Fibroblast of skin of back (primary cell): ENCODE measurements at places on chromosomes 4 and X.

- peak; percentile 57 for DNase-seq
These were observed 12.8 kb downstream of the TBC1D9 start for GRCh38 chr4:140743194-140743931.

- DNase-seq, result no peak
These were observed 277.9 kb upstream of the KLF3 start for GRCh38 chr4:38386005-38386551.

- DNase-seq, result peak; percentile 64
These were observed 75.0 kb downstream of the PTTG2 start for GRCh38 chr4:38034986-38035882.

DNA sequence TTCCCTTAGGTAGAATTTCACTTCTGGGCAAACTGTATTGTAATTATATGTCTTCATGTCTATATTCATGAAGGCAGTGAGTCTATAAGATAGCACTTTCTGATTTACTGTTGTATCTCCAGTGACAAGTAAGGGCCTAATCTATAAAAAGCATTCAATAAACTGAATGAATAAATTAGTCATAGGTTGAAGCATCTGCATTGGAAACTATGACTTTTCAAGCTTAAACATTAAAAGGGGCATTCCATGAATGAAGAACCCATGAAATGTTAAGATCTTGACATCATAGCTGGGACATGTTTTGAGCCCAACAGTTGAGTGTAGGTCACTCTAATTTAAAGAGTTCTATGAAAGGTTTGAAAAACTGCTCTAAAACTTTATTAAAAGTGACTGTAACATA is 159.3 kb upstream of the LCORL start:
- DNase-seq, result no peak

GRCh38 chrX:67781132-67781531 is 237.3 kb downstream of the AR start:
- DNase-seq, result no peak

- DNase-seq, result peak; percentile 79
These were observed 223.9 kb upstream of the VEGFC start for GRCh38 chr4:177016541-177017141.

DNA sequence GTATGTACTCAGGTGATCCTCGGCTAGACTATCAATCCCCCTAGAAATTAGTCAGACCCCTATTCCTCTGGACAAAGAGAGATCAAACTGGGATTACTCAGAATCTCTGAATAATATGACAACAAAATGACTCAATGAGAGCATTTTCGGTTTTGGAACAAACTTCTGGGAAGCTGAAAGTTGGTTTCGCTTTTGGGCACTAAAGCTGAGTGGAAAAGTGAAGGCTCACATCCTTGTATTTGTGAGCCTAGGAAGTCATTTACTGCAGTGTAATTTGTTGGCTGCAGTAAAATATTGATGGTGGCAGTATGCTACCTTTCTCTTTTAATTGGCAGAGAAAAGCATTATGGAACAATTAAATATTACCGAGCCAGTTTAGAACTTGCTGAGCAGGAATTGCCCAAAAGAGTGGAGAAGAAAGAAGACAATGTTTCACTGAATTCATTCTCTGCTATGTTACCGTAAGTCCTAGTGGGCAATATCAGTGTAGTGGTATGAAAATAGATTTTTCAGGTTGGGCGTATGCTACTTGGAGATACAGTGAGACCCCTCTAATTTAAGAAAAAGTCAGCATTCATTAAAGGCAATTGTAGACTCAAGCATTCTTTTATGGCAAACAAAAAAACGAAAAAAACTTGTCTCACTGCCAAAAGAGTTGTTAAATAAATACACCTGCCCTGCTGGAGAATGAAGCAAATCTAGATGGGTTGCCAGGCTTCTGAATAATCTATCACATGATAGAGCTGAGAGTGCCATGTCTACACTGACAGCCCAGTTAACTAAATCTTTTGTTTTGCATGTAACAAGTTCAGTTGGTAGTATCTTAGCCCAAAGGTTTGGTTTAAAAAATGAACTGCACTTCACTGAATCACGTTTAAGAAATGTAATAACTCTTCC is 69.6 kb downstream of the AGTR2 start:
- no peak for DNase-seq

DNA sequence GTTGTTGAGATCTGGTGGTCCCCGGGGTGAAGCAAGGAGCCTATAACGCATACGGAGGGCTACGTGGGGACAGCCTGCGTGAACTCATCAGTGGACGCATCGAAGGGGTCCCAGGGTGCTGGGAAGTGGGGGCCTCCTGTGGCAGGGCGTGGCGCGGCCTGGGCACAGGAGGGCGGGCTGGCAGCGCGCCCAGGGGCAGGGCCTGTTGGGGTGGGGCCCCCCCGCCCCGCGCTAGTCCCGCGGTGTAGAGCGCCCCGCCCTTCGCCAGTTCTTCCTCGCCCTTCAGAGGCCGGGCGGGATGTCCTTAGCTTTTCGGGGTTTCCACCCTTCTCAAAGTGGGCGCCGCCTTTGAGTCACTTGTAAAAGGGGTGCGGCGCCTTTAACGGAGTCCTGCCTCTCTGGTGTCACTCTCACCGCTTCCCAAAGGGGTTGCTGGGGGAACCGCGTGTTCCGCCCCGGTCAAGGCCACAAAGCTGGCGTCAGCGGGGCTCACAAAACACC is 632 bp downstream of the PLP2 start:
- peak; percentile 44 for DNase-seq

DNA sequence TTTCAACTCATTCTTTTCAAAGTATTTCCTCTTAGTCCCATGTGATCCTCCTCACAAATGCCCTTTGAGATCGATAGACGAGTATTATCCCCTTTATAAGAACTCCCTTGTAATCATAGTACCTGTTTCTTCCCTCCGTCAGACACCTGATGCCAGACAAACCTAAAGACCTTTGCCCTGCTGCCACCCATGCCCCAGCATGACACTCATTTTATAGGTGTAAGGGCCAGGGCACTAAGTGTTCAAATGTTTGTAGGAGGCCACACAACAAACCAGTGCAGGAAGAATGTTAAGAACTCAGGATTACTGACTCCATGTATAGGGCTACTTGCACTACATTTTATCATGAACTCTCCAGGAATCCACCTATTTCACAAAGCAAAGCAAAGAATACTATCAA is 115.6 kb upstream of the DIAPH2 start:
- no peak for DNase-seq

GRCh38 chr4:107710493-107711459 is 9.3 kb downstream of the PAPSS1 start:
- no peak for DNase-seq

DNA sequence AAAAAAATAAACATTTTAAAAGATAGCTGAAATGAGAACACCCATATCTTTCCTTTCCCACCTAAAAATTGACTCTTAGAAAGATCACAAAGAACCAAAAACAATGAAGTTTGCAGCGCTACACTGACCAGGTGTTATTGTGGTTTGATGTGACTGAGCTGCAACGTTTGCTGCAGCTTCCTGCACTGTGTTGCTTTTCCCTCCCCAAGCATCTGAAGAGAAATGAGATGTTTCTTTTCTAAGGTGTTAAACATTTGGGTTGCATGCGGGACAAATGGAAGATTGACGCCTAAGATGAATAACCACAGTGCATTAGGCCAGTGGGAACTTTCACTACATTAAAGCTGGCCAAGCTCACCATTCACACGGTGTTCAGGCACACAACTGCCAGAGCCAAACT is 8.9 kb downstream of the LEF1 start:
- no peak for DNase-seq

- no peak for DNase-seq
These were observed 69.1 kb upstream of the UCP1 start for GRCh38 chr4:140637836-140638235.

DNA sequence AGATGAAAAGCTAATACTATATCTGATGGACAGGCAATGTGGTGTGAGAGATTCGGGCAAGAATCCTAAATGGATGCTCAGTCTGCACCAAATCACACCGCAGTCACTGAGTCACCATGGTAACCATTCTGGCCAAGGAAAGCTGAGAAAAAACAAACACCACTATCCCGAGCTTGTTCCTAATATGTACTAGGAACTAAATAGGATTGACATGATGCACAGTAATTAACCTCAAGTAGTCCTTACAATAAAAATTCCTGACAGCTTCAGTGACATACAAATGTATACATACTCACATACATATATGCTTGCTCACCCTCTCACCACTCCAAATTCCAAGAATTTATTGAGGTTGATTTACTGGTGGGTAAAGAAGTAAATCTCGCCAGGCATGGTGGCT is 1.1 kb upstream of the RAB40A start:
- DNase-seq, result peak; percentile 77

GRCh38 chr4:105022811-105023667 is 123.6 kb upstream of the TET2 start:
- no peak for DNase-seq

GRCh38 chr4:74504212-74504611 is 59.3 kb downstream of the AREG start:
- DNase-seq, result peak; percentile 72

DNA sequence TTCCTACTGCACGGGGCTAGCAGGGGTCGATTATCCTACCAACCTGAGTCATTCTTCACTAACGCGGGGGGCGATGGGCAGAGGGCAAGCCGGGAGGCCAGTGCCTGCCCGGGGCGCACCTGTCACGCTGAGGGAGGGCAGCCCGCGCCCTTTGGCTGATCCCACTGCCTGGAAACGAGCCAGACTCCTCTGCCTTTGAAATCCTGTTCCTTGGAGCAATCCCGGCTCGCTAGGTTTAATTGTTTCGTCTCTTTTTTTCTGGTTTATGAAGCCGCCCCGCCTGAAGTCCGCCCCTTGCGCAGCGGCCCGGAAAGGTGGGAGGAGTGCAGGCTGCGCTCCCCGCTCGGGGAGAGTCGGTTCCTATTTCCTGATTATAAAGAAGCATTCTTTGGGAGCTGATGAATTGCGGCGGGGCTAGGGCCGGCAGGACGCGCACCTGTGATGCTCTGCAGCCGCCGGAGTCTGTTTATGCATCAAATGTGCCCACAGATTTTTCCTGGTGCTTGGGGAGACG is 484.2 kb downstream of the BCOR start:
- DNase-seq, result no peak

- no peak for DNase-seq
These were observed 9.8 kb downstream of the LAMP2 start for GRCh38 chrX:120459309-120459708.

DNA sequence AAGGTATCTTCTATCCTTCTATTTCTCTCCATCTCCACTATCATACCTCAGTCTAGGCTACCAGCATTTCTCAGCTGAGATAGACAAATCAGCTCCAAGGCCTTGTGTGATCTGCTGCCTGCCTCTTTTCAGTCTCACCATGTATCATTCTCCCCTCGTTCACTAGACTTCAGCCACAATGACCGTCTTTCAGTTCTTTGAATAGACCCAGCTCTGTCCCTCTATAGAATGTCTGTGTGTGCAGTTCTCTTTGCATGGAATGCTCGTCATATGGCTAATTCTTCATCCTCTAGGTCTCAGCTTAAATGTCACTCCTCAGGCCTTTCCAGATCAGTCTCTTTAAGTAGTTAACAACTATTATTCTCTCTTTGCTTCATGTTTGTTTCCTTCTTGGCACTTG is 6.5 kb downstream of the IGBP1 start:
- no peak for DNase-seq

DNA sequence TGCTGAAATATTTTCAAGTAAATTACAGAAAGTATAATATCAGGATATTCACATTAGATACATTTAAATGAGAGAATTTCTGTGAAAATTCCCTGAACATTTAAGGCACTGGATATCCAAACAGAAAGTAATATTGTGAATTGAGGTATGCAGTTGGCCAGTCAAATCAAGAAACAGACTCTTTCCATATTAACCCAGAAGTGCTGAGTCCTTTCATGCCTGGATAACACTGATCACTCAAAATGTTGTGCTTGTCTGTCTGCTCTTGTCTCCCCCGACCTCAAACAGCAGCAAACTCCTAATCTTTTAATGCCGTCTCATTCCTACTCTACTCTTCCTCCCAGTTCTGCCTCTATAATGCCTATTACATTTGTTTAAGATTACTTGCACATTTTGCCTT is 51.2 kb downstream of the TBC1D9 start:
- DNase-seq, result no peak
